Activated CD4-positive, alpha-beta T cell treated with anti-CD3 and anti-CD28 coated beads, Interleukin-2, amount 10 ng/mL, durations not matched to agents 7 days and 5 days (primary cell): ENCODE measurements at places on chromosomes 1 and 21.

DNA sequence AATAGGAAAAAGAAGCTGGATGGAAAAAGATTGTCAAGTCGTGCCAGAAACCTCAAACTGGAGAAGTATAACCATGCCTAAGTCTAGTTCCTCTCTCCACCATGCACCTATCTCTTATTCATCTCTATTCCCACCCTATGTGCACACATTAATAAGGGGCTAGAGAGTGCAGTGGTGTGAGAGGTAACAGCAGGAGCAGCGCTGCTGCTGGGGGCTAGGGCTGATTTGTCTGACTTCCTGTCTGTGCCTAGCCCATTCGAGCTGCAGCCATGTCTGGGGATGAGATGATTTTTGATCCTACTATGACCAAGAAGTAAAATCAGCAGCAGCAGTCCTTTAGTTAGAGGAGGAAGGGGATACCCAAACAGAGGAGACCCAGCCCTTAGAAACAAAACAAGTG lies 43.0 kb downstream of the TRIM33 start:
- no peak for DNase-seq

DNA sequence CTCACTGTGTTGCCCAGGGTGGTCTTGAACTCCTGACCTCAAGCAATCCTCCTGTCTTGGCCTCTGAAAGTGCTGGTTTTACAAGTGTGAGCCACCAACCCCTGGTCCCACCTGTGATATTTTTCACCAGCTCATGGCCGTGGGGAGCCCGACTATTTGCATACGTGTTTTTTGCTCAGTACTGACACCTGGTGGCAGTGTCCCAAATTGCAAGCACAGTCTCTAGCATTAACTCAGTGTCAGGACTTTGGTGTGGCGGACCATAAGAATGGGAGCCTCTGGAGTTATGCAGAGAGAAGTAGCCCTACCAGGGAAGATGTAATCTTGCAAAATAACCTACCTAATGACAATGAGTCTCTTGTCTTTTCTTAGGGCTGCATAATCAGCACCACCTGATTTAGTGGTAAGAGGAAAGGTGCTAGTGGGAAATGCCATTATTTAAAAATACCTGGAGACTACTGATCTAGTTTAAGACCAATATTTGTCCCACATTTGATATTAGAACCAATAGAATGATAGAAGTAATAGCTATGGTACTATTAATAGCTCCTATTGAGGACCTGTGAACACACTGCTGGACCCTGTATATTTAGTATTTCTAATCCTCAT lies 305.4 kb downstream of the DISC1 start:
- peak; percentile 47 for DNase-seq

DNA sequence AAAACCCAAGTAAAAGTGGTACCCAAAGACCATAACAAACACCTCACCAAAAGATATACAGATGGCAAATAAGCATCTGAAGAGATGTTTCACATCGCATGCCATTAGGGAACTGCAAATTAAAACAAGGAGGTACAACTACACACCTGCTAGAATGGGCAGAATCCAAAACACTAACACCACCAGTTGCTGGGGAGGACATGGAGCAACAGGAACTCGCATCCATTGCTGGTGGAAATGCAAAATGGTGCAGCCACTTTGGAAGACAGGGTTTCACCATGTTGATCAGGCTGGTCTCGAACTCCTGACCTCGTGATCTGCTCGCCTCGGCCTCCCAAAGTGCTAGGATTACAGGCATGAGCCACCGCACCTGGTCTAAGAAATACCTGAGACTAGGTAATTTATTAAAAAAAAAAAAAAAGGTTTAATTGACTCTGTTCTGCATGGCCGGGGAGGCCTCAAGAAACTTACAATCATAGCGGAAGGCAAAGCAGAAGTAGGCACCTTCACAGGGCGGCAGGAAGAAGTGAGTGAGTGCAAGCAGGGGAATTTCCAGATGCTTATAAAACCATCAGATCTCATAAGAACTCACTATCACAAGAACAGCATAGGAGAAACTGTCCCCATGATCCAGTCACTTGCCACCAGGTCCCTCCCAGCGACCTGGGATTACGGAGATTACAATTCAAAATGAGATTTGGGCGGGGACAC lies 30.2 kb upstream of the PRSS38 start:
- no peak for DNase-seq

DNA sequence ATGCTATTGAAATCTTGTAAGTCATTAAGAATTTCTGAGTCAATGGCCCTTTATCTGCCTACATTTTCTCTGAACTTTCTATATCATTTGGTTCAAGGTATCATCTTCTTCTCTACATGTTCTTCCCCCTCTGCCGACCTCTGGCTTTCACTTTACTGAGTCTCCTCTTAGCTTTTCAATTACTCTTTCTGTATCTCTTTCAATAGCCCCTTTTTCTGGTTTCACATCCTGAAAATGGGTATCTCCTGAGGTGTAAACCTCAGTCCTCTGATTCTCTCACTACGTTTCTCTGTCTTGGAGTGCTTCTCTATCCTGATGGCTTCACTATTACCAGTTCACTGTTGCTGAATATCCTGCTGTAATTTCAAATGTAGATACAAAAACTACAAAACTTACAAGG lies 98.9 kb downstream of the LYST start:
- no peak for DNase-seq

DNA sequence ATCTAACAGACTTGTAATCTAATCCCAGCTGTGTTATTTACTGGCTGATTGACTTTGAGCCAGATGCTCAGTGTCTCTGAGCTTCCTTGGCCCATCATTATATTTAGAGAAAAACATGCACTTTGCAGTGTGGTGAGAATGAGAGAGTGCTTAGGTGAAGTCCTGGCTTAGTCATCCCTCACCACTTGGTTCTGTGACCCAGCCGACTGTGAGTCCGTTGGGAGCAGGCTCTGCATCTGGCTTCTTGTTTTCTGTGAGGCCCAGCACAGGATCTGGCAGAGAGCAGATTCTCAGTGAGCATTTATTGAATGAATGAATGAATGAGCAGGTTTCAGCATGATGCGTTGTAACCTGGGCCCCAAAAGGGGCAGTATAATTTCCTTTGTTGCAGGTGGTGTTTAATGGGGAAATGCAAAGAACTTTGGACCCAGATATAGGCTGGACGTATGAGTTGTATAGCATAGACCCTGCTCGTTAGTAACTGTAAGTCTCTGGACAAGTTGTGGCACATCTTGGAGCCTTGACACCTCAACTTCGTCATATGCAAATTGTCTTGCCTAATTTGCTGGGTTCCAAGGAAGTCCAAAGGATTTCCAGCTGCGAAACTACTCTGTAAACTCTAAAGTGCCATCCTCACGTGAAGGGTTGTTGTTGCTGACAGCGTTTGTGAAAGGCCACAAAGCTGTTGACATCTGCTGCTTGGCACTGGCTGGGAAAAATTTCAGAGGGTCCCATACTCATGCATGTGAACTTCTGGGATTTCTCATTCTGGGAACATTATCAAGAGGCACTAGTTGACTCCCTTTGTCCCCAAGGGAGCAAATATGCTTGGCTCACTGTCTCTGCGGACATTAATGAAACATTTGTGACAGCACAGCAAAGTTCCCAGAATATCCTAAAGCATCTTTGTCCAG lies 138.8 kb upstream of the USP24 start:
- DNase-seq: no peak

DNA sequence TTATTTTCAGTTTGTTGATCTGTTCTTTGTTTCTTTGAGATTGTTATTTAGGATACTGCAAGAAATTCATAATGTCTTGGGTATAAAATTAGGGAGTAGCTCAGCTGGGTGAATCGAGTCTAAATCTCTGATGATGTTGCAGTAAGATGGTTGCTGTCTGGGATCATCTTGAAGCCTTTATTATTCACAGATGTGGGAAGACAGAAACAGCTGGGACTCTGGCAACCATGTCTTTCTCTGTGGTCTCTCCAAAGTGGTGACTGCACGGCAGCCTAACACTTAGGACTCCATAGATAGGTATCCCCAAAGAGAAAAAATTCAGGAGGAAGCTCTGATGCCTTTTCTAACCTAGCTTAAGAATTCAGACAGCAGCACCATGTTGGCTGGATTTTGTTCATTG lies 52.7 kb downstream of the RAP1A start:
- DNase-seq: no peak

DNA sequence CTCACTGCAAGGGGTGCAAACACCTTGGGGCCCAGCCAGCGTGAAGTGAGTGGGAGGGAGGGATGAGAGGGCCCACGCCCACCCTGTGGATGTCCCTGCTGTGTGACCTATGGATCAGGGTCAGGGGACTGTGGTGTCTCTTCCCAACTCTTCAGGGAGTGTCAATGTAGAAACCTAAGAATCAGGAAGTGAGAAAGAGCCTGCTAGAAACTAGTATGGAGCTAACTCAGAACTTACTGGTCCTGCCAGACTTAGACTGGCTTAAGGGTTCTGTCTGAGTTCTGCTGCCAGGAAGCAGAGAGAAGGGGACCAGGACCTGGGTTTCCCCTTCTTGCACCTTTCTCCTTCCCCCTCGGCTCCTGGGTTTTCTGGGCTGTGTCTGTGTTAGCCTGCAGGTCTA lies 1.8 kb upstream of the IL10 start:
- no peak for DNase-seq

DNA sequence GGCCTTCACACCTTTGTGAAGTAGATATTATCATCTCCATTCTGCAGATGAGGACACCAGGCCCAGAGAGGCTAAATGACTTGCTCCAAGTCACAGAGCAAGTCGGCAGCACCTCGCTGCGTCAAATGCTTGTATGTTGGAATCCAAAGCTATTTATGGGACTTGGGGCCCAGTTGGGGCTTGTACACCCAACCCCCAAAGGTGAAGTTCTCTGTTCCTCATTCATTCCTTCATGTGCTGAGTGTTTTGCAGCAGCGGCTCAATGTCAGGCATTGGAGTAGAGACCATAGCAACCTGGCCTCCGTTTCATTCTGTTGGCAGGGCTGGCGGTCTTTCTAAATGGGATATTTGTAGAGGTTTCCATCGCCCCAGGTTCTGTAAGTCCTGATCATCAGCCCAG lies 113.4 kb upstream of the SLC25A33 start:
- DNase-seq: no peak

DNA sequence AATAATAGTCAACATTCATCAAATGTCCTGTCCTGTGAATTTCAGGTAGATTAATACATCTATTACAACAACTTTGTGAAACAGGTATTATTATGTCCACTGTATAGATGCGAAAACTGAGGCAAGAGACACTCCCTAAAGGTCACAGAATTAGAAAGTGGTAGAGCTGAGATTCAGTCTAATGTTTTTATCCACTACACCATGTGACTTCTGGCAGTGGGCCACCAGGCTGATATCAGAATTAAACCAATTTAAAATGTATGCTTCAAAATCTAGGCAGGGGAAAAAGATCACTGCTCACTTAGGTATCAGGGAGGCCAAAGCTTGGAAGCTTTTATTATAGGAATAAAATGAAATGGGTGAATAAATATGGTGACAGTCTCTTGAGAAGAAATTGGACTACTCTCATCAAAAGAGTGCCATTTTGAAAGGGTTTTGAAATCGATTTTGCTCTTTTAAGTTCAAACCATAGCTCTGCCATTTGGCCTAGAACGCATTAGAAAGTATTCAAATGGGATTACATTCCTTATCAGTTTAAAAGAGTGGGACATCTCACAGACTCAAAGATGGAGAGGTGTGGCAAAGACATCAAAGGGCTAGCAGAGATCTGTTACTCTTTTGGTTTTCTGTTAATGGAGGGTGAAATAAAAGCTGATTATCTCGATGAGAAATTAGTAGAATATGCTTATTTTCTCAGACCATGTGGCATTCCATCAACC lies 1.9 kb downstream of the DDAH1 start:
- no peak for DNase-seq

DNA sequence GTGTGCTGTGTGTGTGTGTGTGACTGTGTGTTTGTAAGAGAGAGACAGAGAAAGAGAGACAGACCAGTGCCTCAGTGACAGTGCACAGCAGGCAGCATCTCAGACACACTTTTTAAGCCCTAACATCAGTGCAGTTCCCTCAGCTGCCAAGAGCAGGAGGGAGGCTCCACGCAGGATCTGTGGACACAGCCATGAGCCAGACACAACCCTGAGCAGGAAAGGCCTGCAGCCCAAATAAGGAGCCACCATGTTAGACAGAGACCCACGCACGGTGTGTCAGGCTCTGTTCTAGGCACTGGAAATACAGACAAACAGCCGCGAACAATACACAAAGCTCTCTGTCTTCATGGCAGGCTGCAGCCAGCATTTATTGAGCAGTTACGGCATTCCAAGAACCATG lies 445.5 kb downstream of the MATN1 start:
- no peak for DNase-seq

DNA sequence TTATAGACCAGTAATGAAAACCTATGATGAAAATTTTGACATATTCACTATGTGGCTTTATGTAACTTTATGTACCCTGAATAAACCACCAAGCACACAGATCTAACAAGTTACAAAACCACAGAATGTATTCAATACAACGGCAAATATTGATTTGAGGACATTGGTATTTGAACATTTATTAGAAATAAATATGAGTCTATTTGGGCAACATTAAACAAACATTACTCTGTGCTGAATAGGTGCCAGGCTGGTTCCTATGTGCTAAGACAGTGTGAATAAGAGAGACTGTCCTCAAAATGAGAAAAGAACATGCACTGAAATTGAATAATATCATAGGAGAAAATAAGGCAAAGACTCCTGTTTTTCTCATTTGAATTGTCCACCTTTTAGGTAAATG lies 1341.2 kb downstream of the PLA2G4A start:
- DNase-seq: no peak

GRCh38 chr1:168783458-168784210 lies 54.6 kb upstream of the DPT start:
- no peak for DNase-seq

GRCh38 chr1:160999376-160999775 lies 21.6 kb downstream of the F11R start:
- DNase-seq: no peak

- no peak for DNase-seq
These were observed 4.1 kb upstream of the DNMT3L start for GRCh38 chr21:44265734-44266270.

DNA sequence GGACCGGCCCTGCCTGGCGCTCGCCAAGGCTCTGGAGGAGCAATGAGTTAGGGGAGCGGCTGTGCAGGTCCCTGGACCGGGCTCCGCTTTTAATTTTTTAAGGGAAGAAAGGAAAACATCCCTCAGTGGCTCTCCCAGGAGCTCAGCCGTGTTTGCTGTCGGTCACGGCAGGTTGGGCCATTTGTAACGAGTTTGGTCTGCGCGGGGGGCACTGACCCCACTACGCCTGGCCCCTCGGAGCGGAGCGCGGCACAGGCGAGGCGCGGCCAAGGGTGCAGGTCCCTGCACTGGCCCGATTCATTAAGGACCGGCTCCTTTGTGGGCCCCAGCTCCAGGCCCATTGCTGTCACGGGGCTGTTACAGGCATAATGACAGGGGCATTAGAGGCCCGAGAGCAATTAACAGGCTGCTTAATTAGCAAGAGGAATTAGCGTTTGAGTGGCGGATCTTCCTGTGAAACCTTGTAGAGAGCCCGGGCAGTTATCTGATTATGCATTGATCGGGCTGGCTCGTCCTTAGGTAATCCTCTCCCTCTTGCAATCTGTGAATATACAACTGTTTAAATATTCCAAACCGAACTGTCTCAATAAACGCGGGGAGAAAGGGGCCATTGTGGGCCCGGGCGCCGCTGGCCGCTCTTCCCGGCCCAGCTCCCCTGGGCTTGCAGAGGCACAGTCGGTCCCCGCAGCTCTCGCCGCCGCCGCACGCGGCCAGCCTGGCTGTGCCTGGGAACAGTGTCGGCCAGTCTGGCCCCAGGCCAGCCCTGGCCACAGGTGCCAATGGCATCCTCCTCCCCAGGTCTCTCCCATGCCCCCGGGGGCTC lies 56.8 kb downstream of the PRDM16 start:
- DNase-seq: no peak

GRCh38 chr1:189960769-189961168 lies 516.9 kb downstream of the BRINP3 start:
- no peak for DNase-seq
